GDM1 (cell line): ENCODE measurements at places on chromosomes 5 and 9.
A peak's percentile ranks its signal among the peaks of the same experiment; 100 is the strongest.

GRCh38 chr5:165559645-165560044, 2054.2 kb downstream of the MAT2B start:
- peak; percentile 76 for DNase-seq

DNA sequence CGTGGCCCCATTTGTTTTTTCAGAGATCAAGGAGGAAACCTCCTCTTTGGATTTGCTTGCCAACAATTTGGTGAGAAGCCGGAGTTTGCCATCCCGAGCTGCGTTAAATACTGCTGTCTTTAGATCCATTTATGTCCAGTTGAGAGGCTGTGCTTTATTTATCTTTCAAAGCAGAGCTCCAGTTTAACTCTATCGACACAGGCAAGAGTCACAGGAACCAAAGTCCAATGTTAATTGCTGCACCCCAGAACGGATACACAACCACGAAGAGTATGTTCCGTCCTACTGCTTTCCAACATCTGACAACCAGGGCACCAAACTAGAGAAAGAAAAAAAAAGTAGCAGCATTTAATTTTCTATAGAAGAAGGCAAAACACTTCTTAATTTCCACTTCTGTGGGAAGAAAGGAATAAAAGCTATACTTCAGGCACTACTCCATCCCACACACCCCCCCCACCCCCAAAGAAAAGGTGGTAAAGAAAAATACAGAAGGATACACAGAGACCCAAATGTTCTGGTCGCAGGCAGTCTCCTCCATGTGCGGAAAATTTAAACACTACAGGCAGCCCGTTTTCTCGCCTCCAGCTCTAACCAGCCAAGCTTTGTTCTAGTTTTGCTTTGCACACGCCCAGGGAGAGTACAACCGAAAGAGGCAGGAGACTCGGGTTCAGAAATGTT, 1.1 kb downstream of the FEM1C start:
- DNase-seq = no peak

DNA sequence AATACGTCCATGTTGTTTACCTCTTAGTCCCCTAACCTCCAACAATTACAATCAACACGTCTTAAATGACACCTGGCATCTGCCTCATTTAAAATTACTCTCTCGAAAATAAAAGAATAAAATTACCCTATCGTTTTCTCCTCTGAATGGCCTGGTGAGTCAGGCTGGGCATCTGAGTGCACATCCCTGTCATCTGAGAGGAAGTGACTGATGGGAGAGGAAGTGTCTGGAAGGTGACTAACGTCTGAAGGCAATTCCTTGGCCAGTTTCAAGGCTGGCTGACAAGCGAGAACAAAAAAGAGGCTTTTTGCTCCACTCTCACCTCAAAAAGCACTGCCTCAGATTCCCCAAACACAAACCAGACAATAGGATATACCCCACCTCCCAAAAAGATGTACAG, 57.7 kb downstream of the MAPKAP1 start:
- DNase-seq = peak; percentile 50

DNA sequence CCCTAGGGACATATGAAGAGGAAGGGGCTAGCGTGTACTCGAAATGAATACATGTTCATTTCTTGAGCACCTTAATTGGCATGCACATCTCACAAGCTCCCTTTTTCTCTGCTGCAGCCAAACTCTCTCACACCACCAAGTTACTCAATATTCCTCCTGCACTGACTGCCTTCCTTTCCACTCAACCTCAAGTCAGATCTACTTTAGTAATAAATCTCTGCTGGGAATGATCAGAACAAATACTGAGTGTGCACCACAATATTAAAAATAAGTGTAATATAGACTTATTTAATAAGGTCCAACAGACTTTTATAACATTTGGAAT, 995.8 kb upstream of the WWC1 start:
- no peak for DNase-seq

DNA sequence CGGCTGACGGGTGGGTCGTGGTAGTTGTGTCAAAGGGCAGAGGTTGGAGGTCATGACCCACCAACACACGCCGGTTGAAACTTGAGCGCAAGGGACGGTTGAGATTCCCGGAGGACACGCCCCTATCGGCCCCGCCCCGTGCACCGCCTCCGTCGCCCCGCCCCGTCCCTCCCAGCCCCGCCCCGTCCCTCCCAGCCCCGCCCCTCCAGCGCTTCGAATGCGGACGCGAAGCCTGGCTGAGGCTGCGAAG, 226 bp upstream of the RANBP17 start:
- DNase-seq = no peak

DNA sequence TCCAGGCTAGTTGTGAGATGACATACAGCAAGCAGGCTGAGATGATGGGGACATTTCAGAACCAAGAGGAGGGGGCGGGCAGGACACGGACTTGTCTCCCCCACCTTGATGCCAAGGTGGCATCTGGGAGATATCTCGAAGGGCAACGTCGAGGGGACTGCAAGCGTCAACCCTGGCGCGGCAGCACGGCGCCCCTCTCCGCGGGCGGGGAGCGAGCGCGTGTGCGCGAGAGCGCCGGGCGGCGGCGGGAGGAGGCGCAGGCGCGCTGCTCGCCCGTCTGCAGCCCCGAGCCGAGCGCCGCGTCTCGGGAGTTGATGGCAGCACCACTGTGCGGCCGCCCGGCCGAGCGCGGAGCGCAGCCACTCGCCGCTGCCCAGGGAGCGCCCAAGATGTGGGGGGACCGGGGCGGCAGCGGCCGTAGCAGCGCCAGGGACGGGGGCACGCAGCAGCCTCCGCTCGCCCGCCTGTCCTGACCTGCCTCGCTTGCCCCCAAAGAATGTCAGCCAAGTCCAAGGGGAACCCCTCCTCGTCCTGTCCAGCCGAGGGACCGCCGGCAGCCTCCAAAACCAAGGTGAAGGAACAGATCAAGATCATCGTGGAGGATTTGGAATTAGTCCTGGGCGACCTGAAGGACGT, at the start of gene PRR16:
TSS of gene PRR16 (plus strand) at position 310 of the 636 bp plus-strand sequence.
- no peak for DNase-seq

GRCh38 chr9:74887041-74887980, at the start of gene TRPM6:
Gene TRPM6 (minus strand): TSS chr9:74887921. CDS start chr9:74887856, 65 bp downstream.
- DNase-seq = peak; percentile 49

- DNase-seq = no peak
Measured at GRCh38 chr9:114290561-114290986, 32.3 kb upstream of the ORM1 start.

GRCh38 chr5:142152384-142152732, 43.8 kb downstream of the NDFIP1 start:
- DNase-seq = no peak

- no peak for DNase-seq
Measured at GRCh38 chr9:108786322-108786721, 69.5 kb downstream of the ACTL7B start.

- DNase-seq = no peak
Measured at GRCh38 chr5:16144416-16144815, 35.2 kb downstream of the MARCHF11 start.
